Stimulated activated CD4-positive, alpha-beta T cell treated with anti-CD3 and anti-CD28 coated beads, Interleukin-4, amount 100 ng/mL, for 1 hour (primary cell): ENCODE measurements at places on chromosomes 3 and 15.

DNA sequence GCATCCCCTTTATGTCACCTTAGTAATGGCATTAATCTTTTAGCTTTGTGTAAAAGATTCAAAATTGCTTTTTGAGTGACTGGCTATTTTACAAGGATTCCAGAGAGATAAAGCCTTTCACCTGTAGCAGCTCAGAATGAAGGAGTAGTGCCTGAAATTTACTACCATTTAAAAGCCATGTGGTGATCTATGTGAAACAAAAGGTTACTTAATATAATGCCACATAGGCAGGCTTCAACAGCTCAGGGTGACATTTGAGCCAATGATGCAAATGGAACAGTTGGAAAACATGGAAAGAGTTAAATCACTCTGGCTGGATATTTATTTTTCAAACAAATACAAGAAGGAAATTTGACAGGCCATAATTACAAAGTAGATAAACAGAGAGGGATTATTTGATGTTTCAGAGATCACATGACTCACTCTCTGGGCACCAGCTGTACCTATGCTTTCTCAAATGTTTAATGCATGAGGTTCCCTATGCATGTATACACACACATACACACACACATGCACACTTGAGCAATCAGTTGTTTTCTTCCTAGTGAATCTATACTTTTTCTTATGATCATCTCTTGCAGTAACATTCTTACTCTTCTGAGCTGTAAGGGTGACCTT is 171.5 kb downstream of the ZMAT3 start:
- DNase-seq: no peak

DNA sequence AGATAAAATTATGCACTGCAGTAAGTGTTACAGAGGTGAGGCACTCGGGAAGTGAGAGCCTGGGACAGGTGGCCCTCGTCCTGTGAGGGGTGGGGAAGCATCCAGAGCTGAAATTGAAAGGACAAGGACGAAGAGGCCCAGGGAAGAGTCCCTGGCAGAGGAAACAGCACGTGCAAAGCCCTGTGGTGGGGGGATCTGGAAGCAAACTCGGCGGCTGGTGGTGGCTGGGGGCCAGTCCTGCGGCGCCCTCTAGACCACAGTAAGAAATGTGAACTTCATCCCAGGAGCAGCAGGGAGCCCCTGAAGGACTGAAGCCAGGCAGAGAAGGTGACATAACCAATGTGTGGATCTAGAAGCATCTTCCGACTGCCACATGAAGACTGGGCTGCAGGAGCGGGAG is 42.8 kb downstream of the GRIP2 start:
- DNase-seq: no peak

GRCh38 chr3:129576514-129577352 is 29.7 kb downstream of the PLXND1 start:
- peak; percentile 11 for DNase-seq

DNA sequence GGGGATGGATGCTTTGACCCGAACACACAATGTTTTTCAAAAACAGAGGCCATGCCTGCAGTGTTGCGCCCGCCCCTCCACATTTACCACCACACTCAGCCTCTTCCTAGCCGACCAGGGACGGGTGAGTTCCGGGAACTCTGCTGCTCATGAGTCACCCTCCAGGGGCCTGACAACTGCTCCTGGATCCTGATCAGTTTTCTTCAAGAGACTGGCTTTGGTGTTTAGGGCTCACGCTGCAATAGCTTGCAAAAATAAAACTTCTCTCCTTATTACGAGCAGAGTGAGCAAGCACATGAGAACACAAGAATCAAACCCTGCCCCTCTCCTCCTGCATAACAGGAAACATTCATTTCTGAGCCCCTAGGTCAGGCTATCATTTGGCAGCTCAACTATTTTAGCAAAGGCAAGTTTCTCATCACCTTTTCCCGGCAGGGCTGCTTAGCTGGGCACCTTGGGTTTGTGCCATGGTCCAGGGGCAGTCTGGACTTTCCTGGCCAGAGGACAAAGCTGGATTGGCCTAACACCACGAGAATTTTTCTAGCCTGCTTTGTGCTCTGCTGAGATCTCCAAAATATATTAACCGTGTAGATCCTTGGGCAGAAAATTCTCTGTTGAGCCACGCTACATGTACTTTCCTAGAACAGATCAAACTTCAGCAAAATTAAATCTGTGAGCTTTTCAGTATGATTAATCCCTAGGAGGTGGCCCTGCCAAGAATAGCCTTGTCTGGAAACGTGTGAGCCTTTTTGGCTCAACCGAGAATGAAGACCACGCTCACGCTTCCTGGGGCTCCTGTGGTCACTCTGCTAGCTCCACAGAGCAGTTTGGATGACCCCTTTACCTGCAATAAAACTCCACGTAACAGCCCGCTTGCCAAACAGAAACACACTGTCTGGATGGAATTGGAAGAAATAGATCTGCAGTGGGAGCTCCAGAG is 52.7 kb upstream of the SPATA12 start:
- peak; percentile 10 for DNase-seq

DNA sequence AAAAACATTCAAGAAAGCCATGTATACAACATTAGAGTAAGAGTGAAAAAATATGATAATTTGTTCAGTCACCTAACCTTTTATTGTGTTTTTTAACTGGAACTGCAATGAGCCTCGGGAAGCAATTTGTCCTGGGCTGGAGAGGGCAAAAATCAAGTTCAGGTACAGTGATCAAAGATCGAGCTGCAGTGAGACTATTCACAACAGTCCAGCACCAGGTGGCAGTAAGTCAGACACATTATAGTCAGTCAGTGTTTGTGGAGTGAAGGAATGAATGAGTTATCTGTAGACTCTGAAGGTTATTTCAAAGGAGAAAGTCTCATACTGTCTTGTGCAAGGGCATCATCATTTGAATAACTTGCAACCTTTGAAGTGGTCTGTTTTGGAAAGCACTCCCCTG is 116.6 kb downstream of the CHDH start:
- DNase-seq: no peak
